ENCODE measurements at places on chromosomes 11 and 22.

- DNase-seq = no peak
Measured at GRCh38 chr11:57370251-57370650, 10.7 kb downstream of the PRG3 start.

DNA sequence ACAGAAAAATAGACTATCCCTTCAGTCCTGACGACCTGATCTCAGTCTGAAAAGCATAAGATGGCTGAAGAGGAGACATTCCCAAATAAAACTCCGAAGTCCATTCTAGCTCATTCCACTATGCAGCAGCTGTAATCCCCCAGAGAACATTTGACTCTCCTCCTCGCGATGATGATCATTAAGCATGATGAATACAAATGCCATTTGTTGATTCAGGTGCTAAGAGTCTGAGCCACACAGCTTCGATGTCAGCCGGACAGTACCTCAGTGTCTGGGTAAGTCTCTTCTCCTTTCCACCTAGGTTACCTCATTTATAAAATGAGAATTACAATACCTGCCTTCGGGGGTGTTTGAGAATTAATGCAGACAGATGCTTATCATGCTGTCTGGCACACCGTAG is 94.8 kb downstream of the TENM4 start:
- no peak for DNase-seq

GRCh38 chr11:35088676-35089075 is 50.3 kb upstream of the CD44 start:
- DNase-seq = no peak

DNA sequence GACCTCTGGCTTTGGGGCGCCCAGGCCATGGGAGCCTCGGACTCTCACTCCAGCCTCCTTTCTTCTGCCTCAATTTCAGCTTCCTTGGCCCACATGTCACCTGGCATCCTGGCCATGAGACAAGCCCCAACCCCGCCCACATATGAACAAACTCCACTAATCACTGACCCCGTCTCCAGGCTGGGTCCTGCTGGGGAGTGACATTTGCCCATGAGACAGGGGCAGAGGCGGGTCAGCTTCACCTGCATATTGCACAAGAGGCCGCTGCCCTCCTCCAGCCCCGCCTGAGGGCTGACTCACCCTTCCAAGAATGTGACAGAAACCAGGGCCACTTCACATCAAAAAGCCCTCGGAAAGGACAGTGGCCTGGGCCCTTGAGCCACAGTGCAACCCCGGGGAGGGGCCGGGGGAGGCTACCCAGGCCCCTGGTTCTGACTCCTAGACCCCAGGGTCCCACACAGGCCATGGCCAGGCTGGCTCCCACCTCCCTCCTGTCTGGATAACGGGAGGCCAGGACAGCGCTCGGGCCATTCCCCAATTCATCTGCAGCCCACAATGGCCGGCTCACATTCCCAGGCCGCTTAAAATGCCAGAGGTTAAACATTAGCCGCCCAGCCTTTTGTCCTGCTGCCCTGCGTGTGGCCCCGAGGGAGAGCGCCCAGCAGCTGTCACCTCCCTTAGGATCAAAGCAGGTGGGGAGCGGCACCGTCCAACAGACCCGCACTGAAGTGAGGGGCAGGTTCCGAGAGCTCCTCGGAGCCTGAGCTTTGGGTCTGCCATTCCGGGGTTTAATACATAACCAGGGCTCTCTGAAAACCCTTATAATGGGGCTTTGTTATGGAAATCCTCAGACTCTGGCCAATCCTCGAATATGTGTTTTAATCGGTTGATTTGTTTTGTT is 42.3 kb downstream of the TRMU start:
- no peak for DNase-seq

GRCh38 chr22:43591380-43591779 is 179.6 kb downstream of the MPPED1 start:
- no peak for DNase-seq

GRCh38 chr11:66561178-66561974 is 7.0 kb downstream of the CTSF start:
- no peak for DNase-seq

GRCh38 chr11:117502015-117502778 is 174.5 kb downstream of the CEP164 start:
- no peak for DNase-seq
